Transverse colon (tissue), 4 donors: ENCODE measurements at places on chromosomes 16 and 17. TPM values are rescaled to one million over a fixed set of nuclear protein-coding genes. Genes with fewer than 3 reads are reported as not detected.

GRCh38 chr17:37801171-37801570 lies 56.3 kb upstream of the HNF1B start:
- no peak for DNase-seq
- no peaks in the 10 kb centered on the region for H3K36me3 ChIP-seq
- H3K27me3 ChIP-seq = no peaks in the 10 kb centered on the region

DNA sequence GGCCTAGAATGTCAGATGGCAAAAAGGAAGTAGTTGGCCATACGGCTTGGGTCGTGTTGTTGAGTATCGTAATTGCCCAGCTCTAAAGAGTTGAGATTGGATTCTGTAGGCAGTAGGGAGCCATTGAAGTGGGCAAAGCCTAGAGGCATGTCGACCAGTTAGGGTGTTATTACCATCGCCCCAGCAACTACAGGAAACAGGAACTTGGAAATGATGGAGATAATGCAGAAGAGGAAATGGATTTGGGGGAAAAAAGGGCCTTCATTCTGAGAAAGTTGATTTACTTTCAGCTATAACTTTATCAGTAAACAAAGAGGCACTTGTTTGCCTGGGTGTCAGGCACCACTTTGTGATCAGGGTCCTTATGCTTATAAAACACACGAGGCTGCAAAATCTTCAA lies 52.6 kb downstream of the COX10 start:
- H3K27ac ChIP-seq = no peak overlapping the region
- H3K4me1 ChIP-seq = peaks cover 6% of the 10 kb centered on the region
- H3K4me3 ChIP-seq = no peak overlapping the region
- no peaks in the 10 kb centered on the region for H3K27me3 ChIP-seq

DNA sequence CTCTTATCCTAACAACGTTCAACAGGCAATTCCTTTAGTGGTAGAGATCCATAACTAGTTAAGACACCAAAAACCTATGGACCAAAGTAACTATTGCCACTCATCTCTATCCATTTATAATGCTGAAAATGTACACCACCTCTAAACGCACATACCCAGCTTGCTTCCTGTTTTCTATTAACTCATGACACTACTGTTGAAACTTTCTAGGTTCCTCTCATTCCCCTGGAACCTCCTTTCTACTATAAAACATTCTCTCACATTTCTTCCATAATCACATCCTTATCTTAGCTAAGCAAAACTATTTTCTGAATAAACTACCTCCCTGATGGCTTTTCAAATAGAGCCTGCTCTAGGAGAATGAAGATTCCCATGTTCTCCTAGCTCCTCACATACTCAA lies 42.9 kb upstream of the KSR1 start:
- H3K36me3 ChIP-seq = no peaks in the 10 kb centered on the region
- H3K4me3 ChIP-seq = no peak overlapping the region
- H3K4me1 ChIP-seq = peaks cover 6% of the 10 kb centered on the region
- no peaks in the 10 kb centered on the region for H3K27me3 ChIP-seq
- DNase-seq = no peak

DNA sequence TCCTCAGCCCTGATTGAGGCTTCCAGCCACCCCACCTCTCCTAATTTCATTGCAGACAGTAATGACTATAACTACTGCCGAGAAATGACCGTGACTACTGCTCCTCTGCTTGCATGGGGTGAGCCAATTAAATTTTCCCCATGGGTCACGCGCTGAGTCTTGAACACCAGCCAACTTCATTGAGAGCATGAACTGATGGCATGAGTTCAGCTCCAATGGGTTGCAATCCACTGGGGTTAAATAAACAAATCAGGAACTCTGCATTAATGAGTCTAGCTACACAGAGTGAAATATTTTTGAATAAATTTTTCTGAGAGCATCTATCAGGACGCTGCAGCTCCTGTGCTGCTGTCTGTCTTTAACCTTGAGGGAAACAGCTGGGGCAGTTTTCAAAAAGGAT lies 61.6 kb upstream of the CLEC3A start:
- no peaks in the 10 kb centered on the region for H3K27me3 ChIP-seq
- H3K36me3 ChIP-seq = no peaks in the 10 kb centered on the region
- DNase-seq = no peak
- H3K27ac ChIP-seq = no peak overlapping the region

DNA sequence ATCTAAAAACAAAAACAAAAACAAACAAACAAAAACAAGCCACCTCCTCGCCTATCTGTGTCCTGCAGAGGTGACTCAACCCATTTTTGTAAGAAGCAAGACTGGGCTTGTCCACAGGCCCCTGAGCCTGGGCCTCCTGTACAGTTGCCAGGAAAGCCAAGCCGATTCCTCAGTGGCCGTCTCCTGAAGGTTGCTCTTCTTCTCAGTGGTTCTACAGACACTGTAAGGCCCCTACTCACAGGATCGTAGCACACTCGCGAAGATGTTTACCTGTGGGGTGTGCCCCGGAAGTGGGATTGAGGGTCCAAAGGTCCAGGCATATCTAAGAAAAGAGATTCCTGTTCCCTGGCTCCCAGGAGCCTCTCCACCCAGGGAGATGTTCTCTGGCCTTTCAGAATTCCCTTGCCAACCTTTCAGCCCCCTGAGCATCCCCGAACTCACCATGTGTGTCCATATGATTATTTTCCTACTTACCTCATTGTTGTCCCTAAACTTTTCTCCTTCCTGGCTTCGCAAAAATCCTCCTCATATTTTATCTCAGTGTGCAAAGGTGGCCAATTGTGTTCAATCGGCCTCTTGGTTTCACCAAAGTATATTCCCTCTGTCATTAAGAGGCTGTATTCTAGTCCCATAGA lies 7.5 kb upstream of the CES3 start:
- H3K4me1 ChIP-seq = peaks cover 62% of the 10 kb centered on the region
- no peaks in the 10 kb centered on the region for H3K36me3 ChIP-seq
- H3K4me3 ChIP-seq = no peak overlapping the region

OR1F1 gene
- total RNA-seq = not detected

PRSS21 gene
- total RNA-seq = not detected

DNA sequence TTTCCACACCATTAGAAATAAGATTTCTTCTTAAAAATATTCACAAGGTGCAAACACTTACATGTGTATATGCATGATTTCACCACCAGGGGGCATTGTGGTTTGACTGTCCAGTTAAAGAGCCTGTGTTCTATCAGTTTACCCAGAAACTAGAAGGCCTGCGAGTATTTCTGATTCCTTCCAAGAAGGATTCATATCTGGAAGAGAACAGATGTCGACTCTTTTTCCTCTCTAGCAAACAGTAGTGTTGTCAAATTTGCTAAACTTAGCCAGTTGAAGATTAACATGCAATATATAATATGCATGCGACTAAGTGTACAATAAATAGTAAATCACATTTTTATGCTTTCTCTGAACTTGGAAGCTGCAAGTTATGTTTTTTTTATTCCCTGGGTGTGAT lies 404.1 kb downstream of the WWOX start:
- no peaks in the 10 kb centered on the region for H3K27me3 ChIP-seq
- DNase-seq = peak; percentile 44
- H3K4me1 ChIP-seq = peaks cover 6% of the 10 kb centered on the region
- H3K4me3 ChIP-seq = no peak overlapping the region
- H3K27ac ChIP-seq = no peak overlapping the region
- H3K36me3 ChIP-seq = no peaks in the 10 kb centered on the region

CD300A gene
- total RNA-seq = not detected

- no peak for DNase-seq
- H3K4me3 ChIP-seq = no peak overlapping the region
- H3K27me3 ChIP-seq = no peaks in the 10 kb centered on the region
- H3K4me1 ChIP-seq = peaks cover 31% of the 10 kb centered on the region
These were observed 304.4 kb downstream of the SOX9 start for GRCh38 chr17:72425133-72425793.

DNA sequence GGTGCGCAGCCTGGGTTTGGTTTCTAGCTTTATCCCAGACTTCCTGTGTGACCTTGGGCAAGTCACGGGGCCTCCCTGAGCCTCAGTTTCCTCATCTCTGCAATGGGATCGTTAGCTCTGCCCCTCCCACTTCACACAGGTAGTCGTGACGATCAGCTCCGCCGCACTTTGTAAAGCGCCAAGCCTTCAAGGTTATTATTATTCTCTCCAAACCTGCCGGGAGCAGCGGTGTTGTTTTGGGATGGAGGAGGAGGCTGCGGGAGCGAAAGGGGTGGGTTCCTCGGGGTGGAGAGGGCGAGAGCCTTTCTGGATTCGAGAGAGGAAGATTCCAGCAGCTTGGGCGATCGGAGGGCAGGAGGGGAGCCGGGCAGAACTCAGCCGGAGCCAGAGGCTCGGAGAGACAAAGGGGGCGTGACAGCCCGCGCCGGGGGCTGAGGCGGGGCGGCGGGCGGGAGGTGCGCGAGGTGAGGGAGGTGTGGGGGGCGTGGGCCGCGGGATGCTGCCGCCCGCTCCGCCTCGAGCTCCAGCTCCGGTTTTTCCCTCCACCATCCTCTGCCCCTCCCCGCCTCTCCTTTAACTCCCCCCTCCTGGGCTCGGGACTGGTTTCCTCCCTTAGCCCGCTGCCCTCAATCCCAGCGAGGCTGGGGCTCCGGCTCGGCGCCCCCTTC lies at the start of gene EFNB3:
TSS of gene EFNB3 (plus strand) at position 602 of the 668 bp plus-strand sequence. CDS start 397 bp downstream, outside the sequence.
- peak within 1 kb of the TSS; percentile 10 for H3K4me3 ChIP-seq
- DNase-seq = no peak
- H3K27ac ChIP-seq = no peak within 1 kb of the TSS
- peaks cover 55% of the 10 kb centered on the region for H3K27me3 ChIP-seq
- no peaks in the 10 kb centered on the region for H3K36me3 ChIP-seq
- H3K4me1 ChIP-seq = peaks cover 9% of the 10 kb centered on the region

DNA sequence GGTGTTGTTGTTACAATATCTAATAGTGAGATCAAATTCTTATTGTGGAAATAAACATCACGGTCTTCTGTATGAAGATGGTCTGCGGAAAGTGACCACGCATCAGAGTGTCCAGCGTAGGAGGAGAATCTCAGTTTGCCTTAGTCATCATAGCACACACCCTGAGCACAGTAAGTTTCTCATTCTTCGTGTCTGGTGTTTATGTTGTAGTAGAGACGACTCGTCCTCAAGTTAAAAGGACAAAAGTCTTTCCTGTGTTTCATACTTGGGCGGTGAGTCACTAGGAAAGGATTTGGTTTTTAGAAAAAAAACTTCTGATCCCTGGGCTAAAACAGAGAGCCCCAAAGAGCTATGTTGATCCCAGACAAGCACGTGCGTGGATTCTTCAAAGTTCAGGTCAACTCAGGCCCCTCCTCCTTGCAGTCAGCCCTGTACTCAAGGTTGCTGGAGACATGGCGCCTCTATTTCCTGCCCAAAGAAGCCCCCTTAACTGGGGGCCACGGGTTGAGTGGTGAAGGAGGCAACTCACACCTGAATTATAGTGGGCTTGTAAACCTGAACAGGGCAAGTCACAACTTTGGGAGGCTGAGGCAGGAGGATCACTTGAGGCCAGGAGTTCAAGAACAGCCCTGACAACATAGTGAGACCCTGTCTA lies 170.4 kb downstream of the ZFHX3 start:
- H3K27me3 ChIP-seq = no peaks in the 10 kb centered on the region
- H3K4me1 ChIP-seq = peaks cover 31% of the 10 kb centered on the region
- no peak overlapping the region for H3K4me3 ChIP-seq
- DNase-seq = no peak
